Panc1 (cell line): ENCODE measurements at places on chromosomes 7 and 10.

DNA sequence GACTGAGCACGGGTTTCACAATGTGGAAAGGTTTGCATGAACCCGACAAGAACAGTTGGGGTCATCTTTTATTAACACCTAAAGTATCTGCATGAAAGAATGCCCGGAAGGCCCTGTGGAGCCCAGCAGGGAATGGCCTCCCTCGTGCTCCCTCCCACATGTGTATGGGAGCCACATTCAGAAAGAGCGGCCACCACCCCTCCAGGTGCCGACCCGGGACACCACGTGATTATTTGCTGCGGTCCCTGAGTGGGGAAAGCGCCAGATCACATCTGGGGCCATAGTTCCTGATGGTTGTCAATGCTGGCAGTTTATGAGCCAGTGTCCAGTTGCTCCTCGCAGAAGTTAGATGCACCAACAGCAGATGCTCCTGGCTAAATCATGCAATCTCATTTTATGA lies 571.4 kb downstream of the TCERG1L start:
- H3K27me3 ChIP-seq, result peaks cover 2% of the 10 kb centered on the region; the same call in 1 of the 2 replicates
- no peaks in the 10 kb centered on the region for H3K4me1 ChIP-seq
- H3K4me3 ChIP-seq, result no peak overlapping the region
- DNase-seq, result no peak

DNA sequence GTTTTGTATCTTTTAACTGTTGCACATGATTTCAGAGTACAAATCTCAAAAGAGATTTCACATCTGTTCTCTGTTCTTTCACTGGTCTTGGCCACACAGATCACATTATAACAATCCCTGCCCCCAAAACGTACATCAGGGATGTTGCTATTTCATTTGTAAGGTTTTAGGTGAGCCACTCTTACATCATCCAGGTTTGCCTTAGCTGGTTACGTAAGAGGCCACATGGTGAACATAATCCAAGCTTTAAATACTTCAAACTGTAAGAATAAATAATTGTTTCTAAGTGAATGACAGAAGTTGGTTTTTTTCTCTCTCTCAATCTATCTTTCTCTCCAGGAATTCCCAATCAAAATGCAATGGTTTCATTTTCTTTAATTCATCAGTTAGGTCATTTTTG lies 245.9 kb upstream of the HGF start:
- H3K36me3 ChIP-seq, result no peaks in the 10 kb centered on the region
- no peak for DNase-seq
- H3K4me3 ChIP-seq, result no peak overlapping the region
- no peaks in the 10 kb centered on the region for H3K27me3 ChIP-seq

DNA sequence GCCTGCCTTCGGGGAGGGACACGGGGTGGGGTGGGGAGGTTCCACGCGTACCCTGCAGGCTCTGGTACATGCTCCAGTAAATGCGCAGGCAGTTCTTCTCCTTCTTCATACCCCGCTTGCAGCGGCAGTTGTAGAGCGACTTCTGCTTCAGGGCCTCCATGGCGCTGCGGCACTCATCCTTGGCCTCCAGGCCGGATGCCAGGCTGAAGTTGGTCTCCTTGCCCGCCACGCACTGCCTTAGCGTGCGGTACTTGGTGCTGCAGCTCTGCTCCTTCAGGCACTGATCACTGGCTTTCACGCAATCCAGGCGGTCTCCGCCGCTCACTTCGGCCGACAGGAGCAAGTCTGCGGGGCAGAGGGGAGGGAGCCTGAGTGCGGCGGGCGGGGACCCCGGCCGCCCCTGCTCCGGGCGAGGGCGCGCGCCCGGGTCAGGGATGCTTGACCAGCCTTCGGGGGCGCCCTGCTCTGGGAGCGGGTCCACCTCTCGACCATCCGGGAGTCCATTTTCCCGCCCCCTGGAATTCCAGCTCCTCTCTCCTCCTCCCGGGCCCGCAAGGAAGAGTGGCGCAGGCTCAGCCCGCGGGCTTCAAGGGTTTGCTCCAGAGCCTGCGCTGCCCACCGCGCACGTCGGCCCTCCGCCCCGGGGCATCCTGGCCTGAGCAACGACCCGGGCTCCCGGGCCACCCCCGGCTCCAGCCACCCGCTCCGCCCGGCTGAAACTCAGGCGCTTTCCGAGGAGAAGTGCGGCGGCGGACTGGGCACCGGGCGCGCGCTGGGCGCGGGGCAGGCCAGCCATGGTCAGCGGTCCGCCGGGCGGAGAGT lies 2.0 kb downstream of the GFRA1 start:
- DNase-seq, result no peak
- H3K27me3 ChIP-seq, result peaks cover 28% of the 10 kb centered on the region
- no peak overlapping the region for H3K27ac ChIP-seq
- no peak overlapping the region for H3K4me3 ChIP-seq
- peaks cover 4% of the 10 kb centered on the region; the same call in 1 of the 2 replicates for H3K4me1 ChIP-seq
- H3K36me3 ChIP-seq, result no peaks in the 10 kb centered on the region; the same call in 1 of the 2 replicates

DNA sequence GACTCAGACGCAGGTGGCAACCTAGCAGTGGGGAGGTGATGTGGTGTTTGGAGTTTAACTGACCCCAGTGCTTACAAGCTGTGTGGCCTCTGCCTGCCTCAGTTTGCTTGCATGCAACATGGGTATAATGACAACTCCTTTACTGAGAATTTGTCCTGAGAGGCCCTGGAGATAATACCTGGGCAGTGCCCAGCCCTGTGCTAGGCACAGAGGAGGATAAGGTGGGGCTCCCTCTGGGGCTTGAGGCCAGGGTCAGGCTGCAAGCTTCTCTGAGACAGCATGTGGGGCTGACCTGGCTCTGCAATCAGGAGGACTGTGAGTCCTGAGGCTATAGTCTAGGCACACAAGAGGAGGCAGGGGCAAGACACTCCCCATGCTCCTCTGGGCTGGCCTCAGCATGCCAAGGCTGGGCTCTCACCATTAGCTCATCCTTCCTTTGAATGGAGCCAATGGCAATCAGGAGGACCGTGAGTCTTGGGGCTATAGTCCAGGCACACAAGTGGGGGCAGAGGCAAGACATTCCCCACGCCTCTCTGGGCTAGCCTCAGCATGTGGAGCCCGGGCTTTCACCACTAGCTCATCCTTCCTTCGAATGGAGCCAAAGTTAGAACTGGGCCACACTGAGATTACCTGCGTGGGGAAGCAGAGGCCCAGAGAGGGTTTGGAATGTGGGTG lies 147.9 kb downstream of the RPS24 start:
- no peak for DNase-seq
- H3K27me3 ChIP-seq, result peaks cover 11% of the 10 kb centered on the region
- H3K4me1 ChIP-seq, result no peaks in the 10 kb centered on the region
- H3K36me3 ChIP-seq, result no peaks in the 10 kb centered on the region
- H3K27ac ChIP-seq, result no peak overlapping the region

DNA sequence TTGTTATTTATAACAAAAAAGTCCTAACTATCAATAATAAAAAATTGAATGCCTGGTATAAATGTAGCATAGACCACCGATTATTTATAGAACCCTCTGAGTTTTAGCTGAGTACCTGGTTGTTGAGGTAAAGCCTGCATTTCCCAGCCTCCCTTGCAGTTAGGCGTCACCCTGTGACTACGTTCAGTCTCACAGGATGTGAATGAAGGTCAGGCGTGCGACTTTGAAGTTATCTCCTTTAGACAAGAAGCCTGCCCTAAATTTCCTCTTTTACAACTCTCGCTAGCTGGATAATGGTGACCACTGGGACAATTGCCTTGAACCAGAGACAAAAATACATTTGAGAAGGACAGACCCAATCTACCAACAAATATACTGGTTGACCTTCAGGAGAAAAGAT lies 67.5 kb upstream of the TES start:
- no peak for DNase-seq
- no peak overlapping the region for H3K4me3 ChIP-seq
- no peaks in the 10 kb centered on the region for H3K36me3 ChIP-seq
- no peak overlapping the region for H3K27ac ChIP-seq
- H3K27me3 ChIP-seq, result no peaks in the 10 kb centered on the region

DNA sequence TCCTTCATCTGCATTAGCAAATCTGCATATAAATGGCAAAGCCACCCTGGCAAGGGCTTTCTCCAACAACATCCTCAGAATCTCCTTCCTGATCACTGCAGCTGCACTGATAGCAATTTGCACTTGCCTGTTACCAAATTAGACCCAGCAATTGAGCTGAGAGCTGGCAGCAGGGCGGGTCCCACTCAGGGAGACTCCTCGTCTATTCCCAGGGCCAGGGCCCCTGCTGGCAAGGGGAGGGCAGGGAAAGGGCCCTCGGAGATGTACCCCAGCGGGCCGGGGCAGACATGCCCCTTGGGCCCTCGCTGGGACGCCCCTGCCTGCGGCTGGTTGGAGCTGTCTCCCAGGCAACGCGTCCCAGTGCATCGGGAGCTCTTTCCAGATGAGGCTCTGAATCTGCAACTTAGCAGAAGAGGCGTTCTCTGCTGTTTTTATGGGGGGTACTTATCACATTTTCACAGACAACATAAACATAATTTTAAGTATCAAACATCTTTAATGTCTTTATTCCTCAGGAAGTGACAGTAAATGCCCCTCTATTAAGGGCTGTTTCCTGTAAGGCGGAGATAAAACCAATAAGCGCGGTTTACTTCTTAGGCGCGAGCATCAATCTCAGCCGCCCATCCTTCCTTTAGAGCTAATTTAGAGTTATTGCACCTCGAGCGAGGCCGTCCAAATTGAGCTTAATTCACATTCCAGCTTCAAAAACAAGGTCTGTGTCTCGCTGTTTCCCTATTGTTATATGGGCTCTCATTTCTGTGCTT lies 249.0 kb upstream of the PPP2R2D start:
- H3K36me3 ChIP-seq, result no peaks in the 10 kb centered on the region
- no peak for DNase-seq
- no peak overlapping the region for H3K27ac ChIP-seq
- 0 out of 2 replicates have a peak, but pooled peaks cover 3% of the 10 kb centered on the region for H3K4me1 ChIP-seq

DNA sequence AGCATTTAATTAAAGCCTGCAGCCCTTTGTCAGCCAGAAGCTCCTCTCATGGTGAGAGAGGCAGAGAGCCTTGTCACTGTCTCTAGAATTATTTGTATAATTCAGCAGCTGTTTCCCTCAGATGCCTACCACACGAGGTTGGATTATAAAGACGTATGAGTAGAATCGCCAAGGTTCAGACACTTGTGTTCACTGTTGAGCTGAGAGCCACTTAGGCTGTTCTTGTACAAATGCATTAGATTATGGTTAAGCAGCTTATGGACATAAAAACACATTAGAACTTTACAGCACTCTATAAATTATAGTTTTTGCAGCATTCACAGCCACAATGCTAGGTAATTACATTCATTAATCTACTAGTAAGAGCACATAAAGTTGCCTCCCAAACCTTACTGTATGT lies 282.6 kb downstream of the AUTS2 start:
- H3K4me3 ChIP-seq, result no peak overlapping the region
- no peak for DNase-seq
- H3K27me3 ChIP-seq, result no peaks in the 10 kb centered on the region
- no peak overlapping the region for H3K27ac ChIP-seq
- H3K4me1 ChIP-seq, result no peaks in the 10 kb centered on the region

GRCh38 chr7:133309333-133309732 lies 56.5 kb downstream of the EXOC4 start:
- no peaks in the 10 kb centered on the region for H3K4me1 ChIP-seq
- H3K27ac ChIP-seq, result no peak overlapping the region
- no peaks in the 10 kb centered on the region for H3K36me3 ChIP-seq
- no peak overlapping the region for H3K4me3 ChIP-seq
- no peak for DNase-seq

GRCh38 chr10:16689227-16689626 lies 128.0 kb downstream of the RSU1 start:
- no peaks in the 10 kb centered on the region for H3K36me3 ChIP-seq
- DNase-seq, result no peak
- H3K27ac ChIP-seq, result no peak overlapping the region
- H3K27me3 ChIP-seq, result no peaks in the 10 kb centered on the region
- no peak overlapping the region for H3K4me3 ChIP-seq
